ENCODE measurements at places on chromosomes 13 and 19.

DNA sequence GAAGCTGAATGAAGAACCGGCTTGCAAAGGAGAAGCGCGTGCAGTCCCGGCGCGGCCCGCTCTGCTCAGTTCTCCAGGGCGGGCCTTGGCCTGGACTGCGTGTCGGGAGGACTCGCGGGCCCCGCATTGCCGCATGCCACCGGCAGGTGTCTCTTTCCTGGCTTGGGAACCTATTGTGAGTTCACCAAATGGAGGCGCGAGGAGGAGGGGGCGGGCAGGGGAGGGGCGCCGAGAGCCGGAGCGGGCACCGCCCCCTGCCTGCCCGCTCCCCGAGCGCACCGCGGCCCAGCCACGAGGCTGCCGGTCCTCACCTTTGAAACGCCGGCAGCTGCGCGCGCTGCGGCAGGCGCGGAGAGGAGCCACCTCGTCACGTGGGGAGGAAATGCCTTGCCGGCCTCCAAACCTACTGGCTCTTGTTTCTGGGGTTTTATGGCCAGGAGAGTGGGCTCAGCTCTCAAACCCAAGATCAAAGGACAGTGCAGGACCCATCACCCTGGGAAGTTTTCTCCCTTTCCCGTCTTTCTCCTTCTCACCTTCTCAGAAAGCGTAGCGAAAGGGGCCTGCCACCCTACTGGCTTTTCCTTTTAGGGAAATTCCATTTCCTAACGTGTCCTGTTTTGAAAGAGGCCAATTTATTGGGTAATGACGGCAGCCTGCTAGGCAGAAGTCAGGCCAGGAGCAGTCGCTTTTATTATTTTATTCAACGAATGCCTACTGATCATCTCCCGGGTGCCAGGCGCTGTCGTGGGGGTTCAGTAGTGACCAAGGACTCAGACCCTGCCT, 13.8 kb upstream of the UBE2L5 start:
- peak; percentile 93 for DNase-seq

- DNase-seq: peak; percentile 57
Measured at GRCh38 chr19:45716359-45717130, 14.2 kb downstream of the FBXO46 start.

DNA sequence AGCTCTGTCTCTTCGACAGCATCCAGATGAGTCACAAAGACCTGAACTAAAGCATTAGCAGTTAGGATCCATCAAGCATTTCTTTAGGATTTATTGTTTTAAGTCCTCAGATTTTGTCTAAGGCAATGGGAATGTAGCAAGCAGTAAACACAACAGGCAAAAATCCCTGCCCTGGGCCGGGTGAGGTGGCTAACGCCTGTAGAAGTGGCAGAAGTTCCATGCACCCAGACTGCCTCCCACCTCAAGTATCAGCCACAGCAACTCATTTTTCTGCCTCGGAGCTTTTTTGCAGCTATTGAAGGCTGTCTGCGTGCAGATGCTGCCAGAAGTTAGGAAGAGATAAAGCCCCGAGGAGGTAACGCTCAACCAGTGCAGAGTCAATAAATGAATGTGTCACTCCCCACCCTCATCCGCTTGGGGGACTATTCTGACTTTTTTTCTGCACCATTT, 47.1 kb upstream of the MRI1 start:
- DNase-seq: no peak

GRCh38 chr19:9566729-9567128, 17.6 kb downstream of the ZNF121 start:
- no peak for DNase-seq

DNA sequence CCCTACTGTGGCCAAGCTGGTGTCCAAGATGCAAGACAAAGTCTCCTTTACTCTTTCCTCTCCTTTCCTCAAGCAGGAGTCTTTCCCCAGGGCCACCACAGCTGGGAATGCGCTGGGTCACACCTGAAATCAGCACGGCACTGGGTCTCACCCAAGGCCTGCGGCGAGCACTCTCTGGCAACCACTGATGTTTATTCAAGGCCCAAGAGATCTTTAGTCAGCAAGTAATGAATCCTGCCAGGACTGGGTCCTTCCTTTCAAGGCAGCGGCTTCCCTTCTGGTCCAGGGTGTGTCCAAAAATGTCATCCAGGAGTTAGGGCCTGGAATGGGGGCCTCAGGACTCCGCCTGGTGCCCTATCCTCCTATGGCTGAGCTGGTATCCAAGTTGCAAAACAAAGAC, 24.1 kb downstream of the BLOC1S3 start:
- DNase-seq: peak; percentile 56

DNA sequence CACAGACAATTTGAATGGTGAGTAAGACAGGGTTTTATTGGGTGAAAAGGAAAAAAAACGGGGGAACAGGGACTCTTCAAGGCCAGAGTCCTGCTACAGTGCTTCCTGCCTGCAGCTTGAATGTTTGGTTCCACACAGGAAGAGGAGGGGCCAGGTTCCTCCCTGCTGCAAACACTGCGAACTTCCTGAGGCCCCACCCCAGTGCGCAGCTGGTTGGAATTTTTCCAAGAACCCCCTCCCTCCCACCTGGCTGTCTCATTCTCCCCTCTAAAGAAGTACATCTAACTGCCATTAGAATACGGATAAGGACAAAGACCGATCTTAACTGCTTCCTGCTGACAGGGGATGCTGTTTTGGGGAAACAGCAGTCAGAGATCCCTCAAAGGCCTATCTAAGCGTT, 184.9 kb downstream of the GGACT start:
- DNase-seq: no peak

DNA sequence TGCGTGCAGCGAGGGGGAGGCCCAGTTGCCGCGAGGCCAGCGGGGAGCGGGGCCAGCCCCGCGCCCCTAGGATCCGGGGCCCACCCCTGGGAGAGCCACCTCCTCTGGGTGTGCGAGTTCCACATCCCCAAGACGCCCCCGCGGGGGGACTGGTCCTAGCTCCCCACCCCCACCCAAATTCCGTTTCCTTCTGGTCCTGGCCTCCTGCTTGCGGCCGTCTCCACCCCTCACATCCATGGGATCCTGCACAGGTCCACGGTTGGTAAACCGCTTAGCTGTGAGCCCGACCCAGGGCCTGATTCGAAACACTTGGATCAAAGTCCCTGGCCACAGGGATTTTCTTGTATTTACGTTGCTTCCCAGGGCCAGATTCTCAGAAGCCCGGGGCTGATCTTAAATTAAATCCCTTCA, 324 bp upstream of the FBXO17 start:
- DNase-seq: no peak

- no peak for DNase-seq
Measured at GRCh38 chr19:16677055-16677454, 16.1 kb downstream of the TMEM38A start.

GRCh38 chr19:35963514-35963913, 27.3 kb downstream of the LRFN3 start:
- peak; percentile 36 for DNase-seq

DNA sequence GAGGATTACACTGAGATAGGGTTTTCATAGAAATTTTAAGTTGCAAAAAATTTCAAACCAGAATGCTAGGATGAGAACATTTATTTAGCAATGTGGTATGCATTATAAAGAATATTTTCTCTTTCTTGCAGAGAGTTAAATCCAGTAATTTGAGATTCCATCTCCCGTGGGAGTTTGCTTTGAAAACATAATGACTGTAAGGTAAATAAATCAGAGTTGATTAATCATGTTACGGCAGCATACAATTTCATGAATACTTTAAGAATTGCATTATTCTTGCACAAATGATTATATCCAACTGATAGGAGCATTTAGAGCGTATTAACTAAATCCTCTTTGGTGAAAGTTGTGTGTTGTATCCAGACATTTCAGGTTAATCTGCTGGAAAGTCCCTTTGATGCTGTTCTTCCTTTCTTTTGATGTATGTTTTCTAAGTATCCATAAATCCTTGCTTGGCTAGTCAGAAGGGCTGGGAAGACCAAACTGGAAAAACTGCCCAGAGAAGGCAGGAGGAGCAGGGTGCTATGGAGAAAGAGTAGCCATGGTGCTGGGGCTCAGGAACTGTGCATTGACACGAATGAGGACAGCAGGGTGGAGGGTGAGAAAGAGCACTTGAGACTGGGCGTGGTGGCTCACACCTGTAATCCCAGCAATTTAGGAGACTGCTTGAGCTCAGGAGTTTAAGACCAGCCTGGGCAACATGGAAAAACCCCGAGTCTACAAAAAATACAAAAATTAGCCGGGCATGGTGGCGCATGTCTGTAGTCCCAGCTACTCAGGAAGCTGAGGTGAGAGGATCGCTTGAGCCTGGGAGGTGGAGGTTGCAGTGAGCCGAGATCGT, 4.8 kb upstream of the GJA3 start:
- no peak for DNase-seq

GRCh38 chr19:39915101-39915847, 19.2 kb downstream of the FCGBP start:
- no peak for DNase-seq

GRCh38 chr13:40458720-40458990, 207.8 kb downstream of the FOXO1 start:
- no peak for DNase-seq

GRCh38 chr13:42056146-42056545, 7.7 kb downstream of the DGKH start:
- DNase-seq: no peak

DNA sequence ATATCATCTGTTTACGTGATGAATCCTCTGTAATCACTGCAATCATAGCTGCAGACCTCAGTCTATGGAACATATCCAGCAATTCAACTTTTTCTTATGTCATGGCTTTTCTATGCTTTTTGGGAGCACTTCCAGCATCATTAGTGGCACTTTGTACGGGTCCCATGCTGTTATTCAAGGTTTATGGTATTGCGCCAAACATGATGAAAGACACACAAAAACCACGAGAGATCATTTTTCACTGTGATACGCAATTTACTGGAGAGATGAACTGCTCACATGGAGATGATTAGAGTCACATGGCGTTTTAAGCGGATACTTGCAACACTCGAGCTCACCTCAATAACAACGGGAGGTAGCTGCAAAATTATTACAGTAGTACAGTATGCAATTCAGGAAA, 2101.7 kb upstream of the PCDH20 start:
- DNase-seq: no peak

- DNase-seq: no peak
Measured at GRCh38 chr13:99299920-99300341, 7.3 kb downstream of the GPR183 start.

- DNase-seq: no peak
Measured at GRCh38 chr19:35562336-35562735, 1.1 kb downstream of the ATP4A start.

DNA sequence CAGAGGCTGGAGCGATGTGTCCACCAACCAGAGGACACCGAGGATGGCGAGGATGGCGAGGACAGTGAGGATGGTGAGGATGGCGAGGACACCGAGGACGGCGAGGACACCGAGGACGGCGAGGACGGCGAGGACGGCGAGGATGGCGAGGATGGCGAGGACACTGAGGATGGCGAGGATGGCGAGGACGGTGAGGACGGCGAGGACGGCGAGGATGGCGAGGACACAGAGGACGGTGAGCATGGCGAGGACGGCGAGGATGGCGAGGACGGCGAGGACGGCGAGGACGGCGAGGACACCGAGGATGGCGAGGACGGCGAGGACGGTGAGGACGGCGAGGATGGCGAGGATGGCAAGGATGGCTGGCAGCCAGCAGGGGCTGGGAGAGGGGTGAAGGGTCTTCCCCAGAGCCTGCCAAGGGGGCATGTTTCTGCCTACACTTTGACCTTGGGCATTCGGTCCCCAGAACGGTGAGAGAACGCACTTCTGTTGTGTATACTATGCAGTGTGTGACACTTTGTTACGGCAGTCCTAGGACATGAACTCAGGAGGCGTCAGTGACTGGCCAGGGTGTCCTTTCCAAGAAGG, 44.4 kb upstream of the ATP11A start:
- DNase-seq: no peak

DNA sequence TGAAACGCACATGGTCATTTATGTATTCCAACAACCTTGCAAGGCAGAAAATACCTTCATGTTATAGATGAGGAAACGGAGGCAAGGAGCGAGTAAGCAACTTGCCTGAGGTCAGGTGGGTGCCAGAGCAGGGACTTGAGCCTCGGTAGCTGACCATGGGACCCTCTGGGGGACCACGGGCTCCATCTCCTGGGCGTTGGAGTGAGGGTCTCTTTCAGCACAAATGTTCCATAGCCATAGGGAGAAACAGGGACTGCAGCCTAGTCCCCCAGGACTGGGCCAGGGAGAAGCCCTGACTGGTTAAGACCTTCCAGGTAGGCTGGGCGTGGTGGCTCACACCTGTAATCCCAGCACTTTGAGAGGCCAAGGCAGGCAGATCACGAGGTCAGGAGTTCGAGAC, 38.4 kb upstream of the ADGRE5 start:
- DNase-seq: no peak

DNA sequence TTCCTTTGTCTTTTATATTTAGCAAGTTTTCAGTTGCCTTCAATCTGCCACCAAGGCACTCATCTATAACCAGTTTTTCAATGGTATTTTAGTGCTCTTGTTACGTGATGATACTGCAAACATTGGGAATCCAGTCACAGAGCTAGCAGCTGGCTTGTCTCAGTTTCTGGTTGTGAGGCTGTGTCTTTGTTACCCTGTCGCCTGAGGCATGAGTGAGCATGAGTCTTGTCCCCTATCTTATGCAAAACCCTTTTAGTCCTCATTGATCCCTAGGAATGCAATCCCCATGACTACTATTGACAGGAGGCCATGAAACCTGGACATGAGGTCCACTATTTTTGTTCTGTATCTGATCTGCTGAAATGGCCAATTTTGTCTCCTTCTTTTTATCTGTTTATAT, 391.0 kb downstream of the LMO7 start:
- no peak for DNase-seq

DNA sequence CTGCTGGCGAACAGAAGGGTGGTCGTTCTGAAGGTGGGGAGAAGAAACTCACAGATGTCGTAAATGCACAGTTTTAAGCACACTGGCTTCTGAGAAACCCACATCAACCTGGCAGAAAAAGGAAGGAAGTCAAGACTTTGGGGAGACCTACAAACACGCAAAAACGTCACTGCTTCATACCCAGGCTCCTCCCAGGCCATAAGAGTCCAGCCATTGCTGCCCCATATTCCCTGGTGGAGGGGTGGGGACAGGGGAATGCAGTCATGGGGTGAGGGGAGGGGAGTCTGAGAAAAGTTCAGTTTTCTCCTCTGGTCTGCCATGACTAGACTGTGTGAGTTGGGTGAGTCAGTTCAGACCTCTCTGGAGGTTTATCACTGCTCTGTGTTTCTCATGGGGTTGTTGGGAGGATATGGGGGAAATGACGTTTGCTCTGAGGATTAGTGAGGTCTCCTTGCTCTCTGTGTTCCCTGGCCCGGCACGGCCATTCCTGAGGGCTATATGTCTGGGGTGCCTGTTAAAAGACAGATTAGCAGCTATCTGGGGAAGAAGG, 139.0 kb downstream of the FLT1 start:
- no peak for DNase-seq

- DNase-seq: no peak
Measured at GRCh38 chr13:32837973-32838927, 178.0 kb upstream of the KL start.
